ENCODE measurements at places on chromosomes 2 and 18.

- DNase-seq = no peak
Measured at GRCh38 chr2:83022631-83023210, 1436.4 kb downstream of the SUCLG1 start.

GRCh38 chr2:181052523-181052891, 72.1 kb downstream of the UBE2E3 start:
- no peak for DNase-seq

GRCh38 chr2:217839073-217839749, 163.6 kb downstream of the TNS1 start:
- DNase-seq = no peak

DNA sequence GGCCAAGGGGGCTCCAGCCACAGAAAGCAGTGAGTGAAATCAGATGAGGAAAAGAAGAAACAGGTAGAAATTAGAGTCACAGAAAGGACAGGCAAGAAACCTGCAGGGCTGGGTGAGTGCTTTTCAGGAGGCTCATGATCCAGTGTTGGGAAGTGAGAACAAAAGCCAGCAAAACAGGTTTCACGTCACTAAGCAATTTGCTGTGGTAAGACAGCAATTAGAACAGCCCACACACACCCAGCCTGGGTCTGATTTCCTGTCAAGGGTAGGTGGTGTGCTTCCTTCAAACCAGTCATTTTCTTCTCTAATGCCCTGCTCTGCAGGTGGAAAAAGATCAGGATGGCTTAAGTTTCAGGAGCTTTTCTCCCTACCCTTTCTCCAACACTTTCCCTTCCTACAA, 52.9 kb upstream of the XDH start:
- no peak for DNase-seq

GRCh38 chr2:180652794-180653193, 327.6 kb upstream of the UBE2E3 start:
- no peak for DNase-seq

DNA sequence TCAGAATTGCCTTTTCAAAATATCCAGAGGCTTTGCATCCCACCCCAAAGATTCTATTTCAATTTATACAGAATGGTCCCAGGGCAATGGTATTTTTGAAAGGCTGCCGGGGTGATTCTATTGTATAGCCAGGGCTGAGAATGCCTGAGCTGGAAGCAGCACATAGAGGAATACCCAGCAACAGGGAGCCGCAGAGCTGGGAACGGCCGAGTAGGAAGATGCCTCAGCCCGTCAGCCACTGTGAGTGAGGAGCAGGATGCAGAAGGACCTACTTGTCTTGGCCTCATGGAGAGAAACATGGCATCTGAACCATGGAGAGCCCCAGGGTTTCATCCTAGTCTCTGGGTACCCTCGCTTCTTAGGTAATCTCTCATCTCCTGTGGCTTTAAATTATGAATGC, 170.8 kb upstream of the FHL2 start:
- no peak for DNase-seq

Measured in inflammatory macrophage treated with lipopolysaccharide for 1 hour (primary cell).